ENCODE measurements at places on chromosomes 12 and 14.
A peak's percentile ranks its signal among the peaks of the same experiment; 100 is the strongest.

- DNase-seq: no peak
These were observed 605.4 kb downstream of the MED13L start for GRCh38 chr12:115672086-115672485.

DNA sequence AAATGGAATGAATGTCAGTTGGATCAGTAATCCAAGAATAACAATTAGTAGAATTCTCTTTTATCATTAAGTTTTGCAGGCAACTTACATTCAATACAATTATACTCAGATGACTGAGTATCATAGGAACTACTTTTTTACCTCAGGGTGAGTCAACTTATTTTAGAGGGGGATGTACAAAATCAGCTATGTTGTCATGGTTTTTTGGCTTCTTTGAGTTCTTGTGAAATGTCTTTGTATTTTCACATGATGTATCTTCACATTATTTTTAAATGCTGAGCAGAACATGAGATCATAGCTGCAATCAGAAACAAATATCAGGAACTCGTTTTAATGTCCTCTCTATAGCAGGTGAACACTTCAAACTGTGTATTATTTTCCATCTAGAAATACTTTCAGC lies 65.3 kb upstream of the PTPRR start:
- DNase-seq: no peak

GRCh38 chr12:57623811-57624390 lies 9.1 kb downstream of the B4GALNT1 start:
- DNase-seq: peak; percentile 33

- no peak for DNase-seq
These were observed 62.4 kb upstream of the PRMT8 start for GRCh38 chr12:3428631-3429030.

DNA sequence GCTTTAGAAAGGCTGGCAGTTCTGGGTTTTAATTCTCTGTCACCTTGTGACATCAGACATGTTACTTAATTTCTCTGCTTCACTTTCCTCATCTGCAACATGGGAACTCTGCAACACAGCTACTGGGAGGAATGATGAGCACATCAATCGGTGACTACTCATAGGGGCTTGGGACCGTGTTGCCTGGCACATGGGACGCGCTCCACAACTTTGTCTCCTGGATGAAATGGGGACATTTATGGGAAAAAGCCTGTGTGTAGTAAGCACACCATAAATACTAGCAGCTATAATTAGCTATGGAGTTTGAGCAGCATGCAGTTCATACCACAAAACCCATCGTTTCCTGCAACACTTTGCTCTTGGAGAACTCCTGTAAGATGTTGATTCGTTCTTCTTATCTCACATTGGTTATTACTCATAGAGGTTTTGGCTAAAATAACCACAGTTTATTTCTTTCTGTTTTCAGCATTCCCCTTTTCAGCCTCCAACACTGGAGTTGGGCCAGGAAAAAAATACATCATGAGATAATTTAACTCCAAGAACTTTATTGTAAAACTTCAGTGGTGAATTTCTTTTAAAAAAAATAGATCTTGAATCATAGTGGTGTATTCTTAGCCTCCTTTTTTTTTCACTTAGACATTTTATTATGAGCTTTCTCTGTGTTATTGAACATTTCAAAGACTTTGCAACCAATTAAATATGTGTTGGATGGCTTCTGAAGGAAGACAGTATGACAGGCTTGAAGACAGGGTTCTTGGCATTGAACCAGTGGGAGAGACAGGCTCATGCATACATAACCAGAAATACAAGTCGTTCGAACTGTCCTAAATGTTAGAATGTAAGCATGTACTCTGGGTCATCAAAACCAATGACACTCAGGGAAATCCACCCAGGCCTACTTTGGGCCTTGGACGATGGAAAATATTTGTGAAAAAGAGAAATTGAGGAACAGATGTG lies 72.7 kb downstream of the RIN3 start:
- DNase-seq: no peak

DNA sequence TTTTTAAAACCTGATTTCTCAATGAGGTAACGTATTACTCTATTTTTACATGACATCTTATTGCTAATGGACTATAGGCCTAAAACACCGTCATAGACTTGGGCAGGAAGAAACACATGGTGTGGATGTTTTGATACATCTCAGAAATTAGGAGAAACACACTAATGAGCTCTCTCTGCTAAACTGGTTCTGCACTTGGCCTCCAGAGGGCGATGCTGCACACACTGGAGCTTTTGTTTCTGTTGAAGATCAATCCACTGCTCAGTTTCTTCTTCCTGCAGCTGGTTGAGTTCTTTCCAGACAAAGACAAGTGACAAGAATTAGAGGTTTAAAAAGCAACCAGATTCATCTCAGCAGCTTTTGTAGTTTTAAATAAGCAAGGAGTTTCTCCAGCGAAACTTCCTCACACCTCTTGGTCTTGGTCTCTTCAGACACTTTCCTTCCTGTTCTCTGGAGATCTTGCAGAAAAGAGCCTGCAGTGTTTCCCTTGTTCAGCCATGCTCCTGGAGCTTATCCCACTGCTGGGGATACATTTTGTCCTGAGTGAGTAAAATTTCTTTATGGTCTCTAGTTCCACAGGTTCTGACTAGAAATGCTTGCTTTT lies 178.5 kb upstream of the OR4E1 start:
- DNase-seq: no peak

DNA sequence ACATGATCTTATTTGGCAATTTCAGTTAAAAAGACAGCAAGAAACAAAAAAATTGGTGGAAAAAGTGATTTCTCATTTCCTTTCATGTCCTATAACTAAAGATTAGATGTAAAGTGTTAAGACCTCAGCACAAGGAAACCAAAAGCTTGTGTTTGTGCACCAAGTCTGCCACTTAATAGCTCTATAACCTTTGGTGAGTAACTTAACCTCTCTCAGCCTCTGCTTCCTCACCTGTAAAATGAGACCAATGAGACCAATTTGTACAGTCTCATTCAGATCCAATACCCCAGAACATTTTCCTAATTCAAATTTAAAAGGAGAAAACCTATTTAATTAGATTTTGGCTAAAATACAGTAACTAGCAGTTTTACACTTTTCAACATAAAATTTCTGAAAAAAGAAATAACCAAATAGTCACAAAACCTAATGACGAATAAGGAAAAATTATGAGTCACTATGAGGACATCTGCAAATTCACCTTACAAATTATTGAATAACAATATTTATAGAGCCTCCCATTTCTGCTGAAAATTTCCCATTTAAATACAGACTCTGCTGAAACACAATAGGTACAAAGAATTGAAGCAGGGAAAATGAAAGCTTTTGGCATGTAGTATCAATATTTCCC lies 71.1 kb downstream of the EPS8 start:
- DNase-seq: no peak

- DNase-seq: no peak
These were observed 40.9 kb downstream of the FZD10 start for GRCh38 chr12:130203151-130203550.

GRCh38 chr12:72406111-72406510 lies 133.9 kb downstream of the TRHDE start:
- DNase-seq: no peak

- no peak for DNase-seq
These were observed 8.2 kb downstream of the BRI3BP start for GRCh38 chr12:125001636-125002035.

- no peak for DNase-seq
These were observed 257.5 kb upstream of the HMGA2 start for GRCh38 chr12:65566751-65567150.

GRCh38 chr14:70955543-70956480 lies 48.6 kb downstream of the PCNX1 start:
- no peak for DNase-seq

DNA sequence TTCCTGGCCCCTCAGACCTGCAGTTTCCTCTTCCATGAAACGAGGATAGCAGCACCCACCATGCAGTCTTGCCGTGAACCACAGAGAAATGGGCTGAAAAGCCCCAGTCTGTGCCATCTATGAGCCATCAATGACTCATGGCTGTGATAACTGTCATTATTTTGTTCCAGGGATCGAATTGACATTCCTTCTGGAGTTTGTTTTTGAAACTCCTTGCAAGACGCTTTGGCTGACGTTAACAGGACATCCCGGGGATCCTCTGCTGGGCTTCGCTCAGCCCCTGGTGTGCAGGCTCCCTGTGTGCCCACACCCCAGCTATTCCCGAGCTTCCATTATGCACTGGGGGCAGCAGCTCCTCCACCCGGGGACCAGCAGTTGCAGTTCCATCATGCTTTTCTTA lies 33.8 kb downstream of the MMAB start:
- no peak for DNase-seq

DNA sequence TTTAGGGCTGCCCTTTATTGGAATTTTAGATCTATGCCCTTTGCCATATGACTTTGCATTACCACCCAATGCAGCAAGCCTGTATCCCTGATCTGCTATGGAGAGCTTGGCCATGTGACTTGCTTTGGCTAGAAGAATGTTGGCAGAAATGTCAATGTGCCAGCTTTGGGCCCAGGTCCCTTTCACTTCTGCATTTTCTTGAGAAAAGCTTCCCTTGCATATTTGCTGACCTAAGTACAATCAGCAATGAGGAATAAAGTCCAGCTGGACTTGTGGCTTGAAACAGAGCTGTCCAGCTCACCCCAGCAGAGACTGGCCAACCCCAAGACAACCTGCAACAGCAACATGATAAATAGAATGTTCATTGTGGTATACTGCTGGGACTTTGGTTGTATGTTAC lies 135.9 kb downstream of the PAH start:
- no peak for DNase-seq

GRCh38 chr12:92356425-92356824 lies 210.8 kb upstream of the BTG1 start:
- DNase-seq: no peak

- no peak for DNase-seq
These were observed 62.9 kb downstream of the EPS8 start for GRCh38 chr12:15726027-15726877.

GRCh38 chr12:77847680-77848431 lies 17.2 kb downstream of the NAV3 start:
- DNase-seq: no peak

GRCh38 chr12:89230376-89231315 lies 121.7 kb downstream of the DUSP6 start:
- DNase-seq: no peak

GRCh38 chr12:63064080-63064479 lies 86.9 kb downstream of the AVPR1A start:
- DNase-seq: no peak

DNA sequence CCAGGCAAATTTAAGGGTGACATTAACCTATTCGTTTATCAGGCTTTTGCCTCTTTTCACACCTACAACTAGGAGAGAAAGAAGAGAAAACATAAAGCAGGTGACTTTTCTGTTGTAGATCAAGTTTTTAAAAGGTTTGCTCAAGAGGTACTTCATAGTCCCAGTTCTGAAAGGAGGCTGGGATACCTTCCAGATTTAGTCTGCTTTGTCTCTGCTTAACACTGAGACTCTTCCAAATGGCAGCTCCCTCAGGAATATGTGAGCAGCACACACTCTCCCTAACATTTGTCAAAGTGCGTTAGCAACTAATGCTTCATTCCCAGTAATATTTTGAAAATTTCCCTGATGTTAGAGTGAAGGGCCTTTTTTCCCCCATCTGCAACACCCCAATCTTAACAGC lies 133.7 kb upstream of the RASSF8 start:
- DNase-seq: no peak

GRCh38 chr12:110084314-110085015 lies 36.1 kb upstream of the C12orf76 start:
- DNase-seq: no peak

GRCh38 chr12:27780612-27781408 lies 774 bp upstream of the MANSC4 start:
- no peak for DNase-seq

DNA sequence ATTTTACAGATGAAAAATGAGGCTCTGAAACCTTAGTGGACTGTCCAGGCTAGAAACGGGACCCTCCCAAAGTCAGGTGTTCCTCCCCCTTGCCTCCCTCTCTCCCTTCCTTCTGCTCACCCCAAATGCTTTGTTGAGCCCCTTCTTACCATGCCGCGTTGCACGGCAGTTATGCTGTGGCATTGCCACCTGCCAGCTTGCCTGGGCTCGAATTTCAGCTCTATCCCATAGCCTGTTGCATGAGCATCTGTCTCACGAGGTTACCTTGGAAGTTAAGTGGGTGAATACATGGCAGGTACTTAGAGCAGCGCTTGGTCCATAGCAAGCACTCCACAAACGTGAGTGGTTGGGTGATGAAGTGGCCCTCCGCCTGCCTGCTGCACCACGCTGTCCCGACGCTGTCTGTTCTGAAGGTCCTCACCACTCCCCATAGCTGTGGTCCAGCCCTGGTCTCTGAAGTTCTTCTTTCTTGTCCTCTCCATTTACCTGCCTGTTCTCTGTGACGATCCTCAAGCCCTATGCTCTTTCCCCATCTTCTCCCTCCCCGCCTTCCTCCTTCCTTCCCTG lies 269.9 kb downstream of the CACNA1C start:
- DNase-seq: no peak

DNA sequence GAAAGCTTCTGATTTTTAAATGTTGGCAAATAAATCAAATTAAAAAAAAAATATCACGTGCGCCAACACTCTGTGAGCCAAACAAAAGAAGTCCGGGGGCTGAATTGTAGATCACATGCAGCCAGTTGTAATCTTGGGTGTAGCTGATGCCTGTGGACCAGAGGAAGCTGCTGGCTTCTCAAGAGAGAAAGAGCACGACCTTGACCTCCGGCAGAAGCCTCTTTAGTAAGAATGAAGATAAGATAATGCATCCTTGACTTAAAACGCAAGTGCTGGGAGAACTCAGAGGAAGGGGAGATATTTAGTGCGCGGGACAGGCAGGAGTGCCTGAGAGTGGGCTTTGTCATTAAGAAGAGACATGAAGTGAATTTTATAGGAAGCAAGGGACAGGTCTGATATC lies 162.8 kb upstream of the TBX3 start:
- no peak for DNase-seq

DNA sequence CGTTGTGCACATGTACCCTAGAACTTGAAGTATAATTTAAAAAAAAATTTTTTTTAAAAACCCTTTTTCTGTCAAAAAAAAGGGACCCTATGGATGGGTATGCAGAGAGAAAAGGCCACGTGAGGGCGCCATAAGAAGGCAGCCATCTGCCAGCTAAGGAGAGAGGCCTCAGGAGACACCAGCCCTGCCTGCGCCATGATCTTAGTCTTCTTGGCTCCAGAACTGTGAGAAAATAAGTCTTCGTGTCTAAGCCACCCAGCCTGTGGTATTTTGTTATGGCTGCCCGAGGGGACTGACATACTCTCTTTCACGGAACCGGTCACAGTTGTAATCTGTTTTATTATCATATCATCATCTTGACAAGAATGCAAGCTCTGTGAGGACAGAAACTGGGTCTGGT lies 174.8 kb downstream of the EFCAB11 start:
- DNase-seq: no peak

DNA sequence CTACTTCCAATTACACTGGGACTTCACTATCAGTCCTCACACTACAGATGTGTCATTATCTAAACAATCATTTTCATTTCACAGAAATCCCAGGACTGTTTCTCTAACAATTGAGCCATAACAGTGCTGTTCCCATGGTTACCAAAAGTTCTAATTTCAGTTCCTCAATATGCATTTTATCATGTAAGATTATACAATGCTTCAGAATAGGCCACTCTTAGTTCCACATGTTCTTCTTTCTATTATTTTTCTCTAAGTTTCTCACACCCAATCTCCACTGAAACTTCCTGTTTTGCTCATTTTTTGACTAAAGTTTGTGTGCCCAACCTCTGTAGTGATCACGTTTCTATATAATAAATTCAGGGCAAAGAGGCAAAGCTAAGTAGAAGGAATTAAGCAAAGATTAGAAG lies 185.8 kb downstream of the DUSP6 start:
- DNase-seq: no peak

Measured in right lobe of liver (tissue), 6 donors.